NCI-H69 (cell line): ENCODE measurements at places on chromosomes 11 and 22.
A peak's percentile ranks its signal among the peaks of the same experiment; 100 is the strongest.

DNA sequence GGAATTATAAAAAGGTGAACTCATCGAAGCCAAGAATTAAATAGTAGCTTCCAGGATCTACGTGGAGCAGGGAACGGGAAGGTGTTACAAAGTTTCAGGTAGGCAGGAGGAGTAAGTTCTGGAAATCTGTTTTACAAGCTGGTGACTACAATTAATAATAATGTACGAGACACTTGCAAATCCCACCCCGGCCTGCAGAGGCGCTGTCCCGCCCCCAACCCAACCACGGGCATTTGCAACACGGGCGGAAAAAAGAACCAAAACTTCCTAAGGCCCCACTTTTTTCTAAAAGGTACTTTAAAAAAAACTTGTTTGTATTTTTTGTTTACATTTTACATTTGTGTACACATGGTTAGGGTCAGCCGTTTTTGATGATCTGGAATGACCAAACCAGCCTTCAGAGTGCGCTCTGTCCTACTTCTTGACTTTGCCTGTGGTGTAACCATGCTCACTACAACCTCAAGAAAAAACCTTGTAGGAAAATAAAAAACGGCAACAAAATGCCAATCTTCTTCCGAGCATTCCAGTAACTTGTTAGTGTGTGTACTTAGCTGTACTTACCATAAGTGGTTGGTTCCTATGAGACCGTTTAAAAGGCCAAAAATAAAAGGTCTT lies 449.6 kb upstream of the B3GAT1 start:
- DNase-seq = no peak

DNA sequence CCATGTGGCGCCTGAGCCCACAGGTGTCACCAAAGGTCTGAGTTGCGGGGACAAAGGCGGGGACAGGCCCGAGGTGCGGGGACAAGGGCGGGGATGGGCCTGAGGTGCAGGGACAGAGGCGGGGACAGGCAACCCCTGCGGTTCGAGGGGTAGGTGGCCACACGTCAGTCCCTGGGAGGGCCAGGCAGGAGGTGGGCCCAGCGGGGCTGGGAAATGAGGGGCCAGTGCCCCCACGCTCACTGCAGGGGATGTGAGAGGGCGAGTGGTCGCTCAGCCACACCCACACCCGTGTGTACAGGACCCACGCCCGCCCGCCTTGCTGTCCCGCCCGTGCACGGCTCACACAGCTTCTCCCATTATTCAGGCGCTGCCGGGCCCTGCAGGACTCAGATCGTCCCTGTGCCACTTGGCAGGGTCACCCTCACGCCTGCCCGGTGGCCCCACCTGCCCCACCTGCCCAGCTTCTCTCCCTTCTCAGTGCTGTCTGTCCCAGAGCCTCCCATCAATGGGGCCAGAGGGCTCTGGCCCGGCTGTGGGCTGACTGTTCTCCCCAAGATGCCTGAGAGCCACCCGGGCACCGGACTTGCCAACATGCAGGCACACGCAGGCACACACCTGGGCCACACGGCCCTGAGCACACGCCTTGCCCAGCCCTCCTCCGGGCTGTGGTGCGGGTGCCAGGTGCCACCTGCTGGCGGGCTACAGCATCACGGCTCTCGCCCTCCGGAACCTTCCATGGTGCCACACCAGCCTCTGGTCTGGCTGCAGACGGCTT lies 14.2 kb upstream of the MUC6 start:
- peak; percentile 88 for DNase-seq

DNA sequence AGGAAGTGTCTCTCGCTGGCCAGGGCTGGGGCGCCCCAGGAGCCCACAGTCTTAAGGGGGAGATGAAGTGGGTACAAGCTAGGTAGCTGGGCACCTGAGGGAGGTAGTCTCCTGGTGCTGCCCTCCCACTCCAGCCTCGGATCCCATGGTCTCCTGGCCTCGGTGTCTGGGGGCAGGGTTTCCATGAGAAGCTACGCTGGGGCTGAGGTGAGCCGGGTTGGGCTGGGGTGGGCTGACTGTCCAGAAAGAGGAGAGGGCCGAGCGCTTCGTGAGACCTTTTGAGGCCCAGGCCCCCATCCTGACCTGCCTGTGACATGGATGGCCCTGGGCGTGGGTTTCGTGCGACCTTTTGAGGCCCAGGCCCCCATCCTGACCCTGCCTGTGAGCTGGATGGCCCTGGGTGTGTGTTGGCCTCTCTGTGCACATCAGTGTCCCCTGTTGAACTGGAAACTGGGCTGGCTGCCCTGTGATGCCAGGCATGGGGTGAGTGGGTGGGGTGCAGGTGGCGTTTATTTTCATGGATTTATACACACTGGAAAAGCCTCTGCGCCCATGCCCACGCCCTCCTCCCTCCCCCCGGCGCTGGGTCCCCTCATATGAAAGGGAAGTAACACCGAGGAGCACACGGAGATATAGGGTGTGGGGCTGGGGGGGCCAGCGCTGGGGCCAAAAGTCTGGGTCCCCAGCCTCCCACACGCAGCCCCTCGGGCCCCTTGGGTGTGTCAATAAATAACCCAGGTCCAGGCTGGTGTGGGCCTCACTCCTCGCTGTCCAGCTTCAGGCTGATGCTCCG lies 8.6 kb downstream of the AIP start:
- no peak for DNase-seq

- DNase-seq = peak; percentile 81
These were observed 32.0 kb downstream of the BUD13 start for GRCh38 chr11:116740741-116741140.

DNA sequence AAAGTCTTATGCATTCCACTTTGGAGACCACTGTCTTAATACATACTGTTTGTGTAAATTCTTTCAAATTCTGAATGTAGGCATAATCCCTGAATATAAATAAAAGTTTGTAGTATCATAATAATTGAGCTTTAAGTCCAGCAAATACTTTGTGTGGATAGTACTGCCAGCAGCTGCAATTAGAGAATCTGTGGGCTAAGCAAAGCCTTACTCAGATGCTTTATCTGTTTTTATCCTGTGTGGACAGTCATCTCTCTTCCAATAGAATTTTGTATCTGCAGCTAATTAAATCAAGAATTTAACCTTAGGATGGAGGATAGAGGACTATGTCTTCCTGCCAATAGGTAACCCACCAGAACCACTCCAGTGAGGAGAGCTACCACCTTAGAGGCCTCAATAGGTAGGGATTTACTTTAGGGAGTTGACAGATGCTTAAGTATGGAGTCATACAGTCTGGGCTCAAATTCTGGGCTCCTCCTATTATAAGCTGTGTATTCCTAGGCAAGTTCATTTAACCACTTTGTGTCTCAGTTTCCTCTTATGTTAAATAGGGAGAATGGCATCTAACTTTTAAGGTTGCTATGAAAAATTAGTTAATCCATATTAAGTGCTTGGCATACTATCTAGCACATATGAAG lies 71.1 kb downstream of the STIM1 start:
- no peak for DNase-seq

DNA sequence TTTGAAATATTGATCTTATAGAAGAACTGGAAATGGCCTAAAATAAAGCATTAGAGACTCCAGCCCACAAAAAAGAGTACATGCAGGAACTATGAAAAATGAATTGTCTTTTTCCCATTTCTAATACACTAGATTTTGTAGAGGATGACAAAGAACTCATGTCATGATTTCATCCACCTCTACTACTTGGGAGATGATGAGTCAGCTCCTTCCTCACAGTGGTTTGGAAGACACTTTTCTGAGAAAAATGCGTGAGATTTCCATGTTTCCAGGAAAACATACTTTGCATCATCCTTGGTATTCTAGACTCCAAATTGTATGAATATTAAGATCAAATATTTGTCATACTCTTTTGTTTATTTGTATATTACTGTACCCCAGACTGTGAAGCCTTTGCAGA lies 500.5 kb downstream of the FAM181B start:
- no peak for DNase-seq

DNA sequence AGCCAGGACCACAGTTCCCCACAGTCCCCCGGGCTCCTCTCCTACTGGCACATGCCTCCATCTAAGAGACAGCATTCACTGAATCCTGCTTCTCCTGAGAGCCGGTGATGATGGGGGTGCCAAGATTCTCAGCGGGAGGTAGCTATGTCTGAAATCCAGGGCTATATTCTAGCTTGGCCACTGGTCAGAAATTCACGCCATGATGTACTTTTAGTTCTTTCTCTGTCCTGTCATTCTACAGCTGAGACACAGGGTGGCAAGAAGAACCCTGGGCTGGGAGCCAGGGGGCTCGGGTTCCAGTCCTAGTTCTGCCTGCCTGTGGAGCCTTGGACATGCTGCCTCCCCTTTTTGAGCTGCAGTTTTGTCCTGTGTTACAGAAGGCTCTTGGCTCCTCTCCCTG lies 59.2 kb upstream of the PHOX2A start:
- DNase-seq = no peak

GRCh38 chr22:20531404-20532201 lies 24.2 kb downstream of the MED15 start:
- peak; percentile 77 for DNase-seq

- DNase-seq = no peak
These were observed 18.4 kb upstream of the ST3GAL4 start for GRCh38 chr11:126337126-126337473.

DNA sequence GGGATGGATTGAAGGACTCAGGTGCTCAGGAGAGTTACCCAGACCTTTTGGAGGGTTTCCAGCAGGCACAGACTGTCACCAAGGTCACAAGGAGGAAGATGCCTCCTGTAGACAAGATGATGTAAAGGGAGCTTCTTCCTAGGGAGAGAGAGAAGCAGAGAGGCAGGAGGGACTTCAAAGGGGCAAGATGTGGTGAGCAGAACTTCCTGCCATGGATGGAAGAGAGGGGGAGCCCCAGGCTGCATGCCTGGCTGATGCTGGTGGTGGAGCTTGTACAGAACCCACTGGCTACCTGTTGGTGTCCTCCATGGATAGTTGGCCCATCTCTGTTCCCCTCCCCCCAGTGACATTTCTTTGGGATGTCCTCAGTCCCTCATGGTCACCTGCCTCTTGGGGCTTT lies 4.2 kb downstream of the HEPN1 start:
- no peak for DNase-seq

DNA sequence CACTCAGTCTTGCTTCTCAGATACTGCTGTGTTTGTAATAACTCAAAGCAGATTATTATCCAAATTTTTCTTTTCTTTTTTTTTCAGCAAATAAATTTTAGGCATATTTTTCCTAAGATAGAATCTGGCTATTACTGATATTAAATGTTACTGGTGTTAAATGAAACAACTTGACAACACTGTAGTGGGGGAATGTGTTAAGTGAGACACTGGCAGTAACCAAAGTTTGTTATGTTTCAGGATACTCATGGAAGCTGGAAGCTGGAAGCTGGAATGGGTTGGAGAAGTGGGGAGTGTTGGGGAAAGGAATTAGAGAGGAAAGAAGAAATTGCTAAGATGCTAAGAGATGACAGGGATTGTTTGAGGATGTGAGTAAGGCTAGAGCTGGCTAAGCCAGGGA lies 24.9 kb downstream of the PGR start:
- DNase-seq = no peak

GRCh38 chr22:38570779-38571364 lies 889 bp upstream of the DMC1 start:
- DNase-seq = peak; percentile 80

GRCh38 chr22:26452236-26453016 lies 23.4 kb downstream of the ASPHD2 start:
- DNase-seq = no peak

DNA sequence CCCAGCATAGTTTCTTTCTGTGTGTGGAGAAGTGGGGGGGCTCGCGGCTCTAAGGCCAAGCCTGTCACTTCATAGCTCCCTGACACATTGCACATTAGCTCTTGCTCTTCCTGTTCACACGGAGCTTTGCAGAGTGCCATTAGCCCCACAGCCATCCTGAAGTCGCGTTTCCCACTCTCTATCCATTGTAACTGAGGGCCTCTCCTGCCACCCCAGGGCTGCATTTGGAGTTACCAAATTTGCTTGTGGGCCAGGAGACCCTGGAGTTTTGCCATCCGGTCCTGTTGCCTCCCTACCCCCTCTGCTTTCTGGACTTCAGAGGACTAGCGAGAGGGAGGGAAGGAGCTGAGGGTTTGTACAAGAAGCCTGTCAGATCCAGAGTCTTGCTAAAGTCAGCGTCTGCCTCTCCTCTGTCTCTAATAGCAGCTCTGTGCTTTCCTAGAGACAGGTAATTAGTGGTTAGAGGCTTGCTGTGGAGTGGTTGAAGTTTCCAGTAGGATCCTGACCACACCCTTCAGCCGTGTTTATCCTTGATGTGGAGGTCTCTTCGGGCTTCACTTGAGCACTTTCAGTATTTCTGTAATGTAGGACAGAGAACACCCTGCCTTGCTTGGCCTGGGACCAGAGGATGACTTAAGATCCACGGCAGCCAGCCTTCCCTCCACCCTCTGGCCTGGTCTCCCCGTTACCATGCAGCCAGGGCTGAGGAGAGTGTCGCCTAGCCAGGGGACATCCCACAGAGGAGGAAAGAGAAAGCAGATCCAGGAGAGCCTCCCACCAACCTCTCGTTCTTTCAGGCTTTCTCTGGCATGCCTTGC lies 14.1 kb downstream of the DCPS start:
- peak; percentile 72 for DNase-seq

GRCh38 chr11:1010551-1011319 lies 25.8 kb downstream of the MUC6 start:
- no peak for DNase-seq

DNA sequence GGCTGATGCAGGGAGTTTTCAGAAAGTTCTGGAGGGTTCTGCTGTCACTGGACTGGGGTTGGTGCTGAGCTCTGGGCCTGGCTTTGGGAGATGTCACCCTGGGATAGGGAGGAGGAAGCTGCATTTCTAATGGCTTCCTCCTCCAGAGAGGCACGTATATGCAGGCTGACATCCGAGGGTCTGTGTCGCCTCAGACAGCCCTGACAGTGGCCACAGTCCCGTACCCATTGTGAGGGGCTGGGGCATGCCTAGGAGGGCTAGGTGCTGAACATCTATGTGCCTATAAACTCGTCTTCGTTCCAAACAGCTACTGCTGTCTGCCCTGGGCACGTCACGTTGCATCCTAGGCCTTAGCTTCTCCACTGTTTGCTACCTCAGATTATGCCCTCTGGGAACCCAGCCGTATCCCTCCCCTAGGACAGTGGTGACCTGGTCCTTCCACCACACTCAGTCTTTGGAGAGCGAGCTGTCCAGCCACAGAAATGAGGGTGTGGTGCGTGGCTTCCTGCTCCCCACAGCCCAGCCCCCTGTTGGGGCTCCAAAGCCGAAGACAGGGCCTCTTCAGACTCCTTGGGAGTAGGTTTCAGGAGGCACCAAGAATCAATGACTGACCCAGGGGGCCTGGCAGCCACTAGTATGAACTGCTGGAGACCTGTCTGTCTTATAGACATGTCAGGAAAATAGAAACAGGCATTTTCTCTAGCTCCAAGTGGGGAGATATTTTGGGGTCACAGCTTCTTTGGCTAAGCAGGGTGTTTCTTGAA lies 26.4 kb downstream of the ADAMTS15 start:
- DNase-seq = no peak

GRCh38 chr11:31643857-31644256 lies 134.3 kb downstream of the ELP4 start:
- DNase-seq = peak; percentile 82

- no peak for DNase-seq
These were observed 28.6 kb downstream of the CSRP3 start for GRCh38 chr11:19173004-19173689.

GRCh38 chr11:46991391-46991790 lies 54.8 kb downstream of the CSTPP1 start:
- DNase-seq = peak; percentile 68
